ENCODE measurements at places on chromosomes 16 and 17.
A peak's percentile ranks its signal among the peaks of the same experiment; 100 is the strongest.

DNA sequence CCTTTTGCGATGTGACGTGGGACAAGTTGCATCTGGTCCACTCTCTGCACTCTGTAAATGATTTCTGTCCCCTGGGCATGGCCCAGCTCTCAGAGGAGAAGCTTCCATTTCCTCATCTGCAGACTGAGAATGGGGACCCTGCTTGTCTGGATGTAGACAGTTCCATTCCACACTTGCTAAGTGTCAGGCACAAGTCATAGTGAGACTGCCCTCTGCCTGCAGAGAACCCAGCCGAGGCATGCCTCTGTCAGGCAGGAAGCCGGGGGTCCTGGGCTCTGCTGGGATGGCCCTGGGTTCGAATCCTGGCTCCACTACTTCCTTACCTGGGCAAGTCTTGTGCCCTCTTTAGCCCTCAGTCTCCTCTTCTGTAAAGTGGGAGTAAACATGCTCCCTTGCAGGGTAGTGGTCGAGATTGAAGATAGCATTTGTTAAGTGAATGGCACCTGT is 4.1 kb downstream of the MAP2K3 start:
- no peak for DNase-seq

DNA sequence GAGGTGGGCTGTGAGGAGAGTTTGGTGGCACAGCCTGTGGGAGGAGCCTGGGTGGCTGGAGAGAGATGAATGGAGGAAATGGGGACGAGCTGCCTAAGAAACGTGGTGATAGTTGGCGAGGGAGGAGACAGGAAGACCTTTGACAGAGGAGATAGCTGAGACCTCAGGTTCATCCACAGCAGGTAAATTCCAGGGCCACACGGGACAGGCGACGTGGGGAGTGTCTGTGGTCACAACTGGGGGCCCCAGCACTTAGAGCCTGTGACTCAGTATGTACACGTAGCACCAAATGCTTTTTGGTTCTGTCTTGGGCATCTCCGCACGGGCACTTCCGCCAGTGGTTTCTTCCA is 7.7 kb downstream of the MINK1 start:
- DNase-seq: no peak

DNA sequence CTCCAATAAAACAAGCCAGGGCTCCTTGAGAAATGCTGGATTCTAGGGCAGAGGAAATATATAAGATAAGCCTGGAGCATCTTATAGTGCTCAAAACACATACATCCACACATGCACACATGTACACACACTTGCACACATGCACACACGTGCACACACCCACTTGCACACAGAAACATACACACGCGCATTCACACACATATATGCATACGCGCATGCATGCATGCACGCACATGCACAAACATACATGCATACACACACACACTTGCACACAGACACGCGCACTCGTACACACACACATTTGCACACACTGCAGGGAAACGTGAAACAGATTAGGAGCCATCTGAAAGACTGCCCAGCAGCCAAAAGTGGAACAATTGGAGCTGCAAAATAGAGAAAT is 8.0 kb upstream of the ENPP7 start:
- DNase-seq: no peak

DNA sequence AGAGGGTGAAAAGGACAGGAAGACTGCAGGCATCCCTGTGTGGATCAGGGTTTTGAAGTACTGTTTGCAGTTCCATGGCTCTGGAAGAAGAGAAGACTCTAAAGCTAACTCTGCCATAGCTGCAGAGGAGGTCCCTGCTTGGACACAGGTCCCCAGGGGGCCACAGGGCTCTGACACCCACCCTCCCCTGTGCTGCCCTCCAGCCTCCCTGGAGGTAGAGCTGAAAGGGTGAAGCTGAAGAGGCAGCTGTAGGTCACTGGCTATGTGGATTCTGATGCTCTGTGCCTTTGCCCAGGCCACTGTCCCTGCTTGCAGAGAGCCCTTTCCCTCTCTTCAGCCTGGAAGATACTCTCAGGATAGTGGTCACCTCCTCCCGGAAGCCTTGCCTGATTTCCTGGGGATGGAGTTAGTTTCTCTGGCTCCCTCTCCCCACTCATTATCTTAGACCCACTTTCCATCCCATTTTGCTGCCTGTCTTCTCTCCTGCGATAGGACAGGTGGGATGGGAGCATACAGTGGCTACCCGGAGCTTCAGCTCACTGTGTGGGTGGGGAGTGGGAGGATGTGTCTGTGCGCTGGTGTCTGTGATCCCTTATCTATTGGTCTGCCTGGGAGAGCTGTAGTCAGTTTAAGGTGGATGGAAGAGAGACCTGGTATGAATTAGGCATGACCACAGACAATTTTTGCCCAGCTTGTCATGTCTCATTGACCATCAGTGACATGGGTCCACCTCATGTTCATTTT is 89.8 kb upstream of the TMEM97 start:
- DNase-seq: no peak

DNA sequence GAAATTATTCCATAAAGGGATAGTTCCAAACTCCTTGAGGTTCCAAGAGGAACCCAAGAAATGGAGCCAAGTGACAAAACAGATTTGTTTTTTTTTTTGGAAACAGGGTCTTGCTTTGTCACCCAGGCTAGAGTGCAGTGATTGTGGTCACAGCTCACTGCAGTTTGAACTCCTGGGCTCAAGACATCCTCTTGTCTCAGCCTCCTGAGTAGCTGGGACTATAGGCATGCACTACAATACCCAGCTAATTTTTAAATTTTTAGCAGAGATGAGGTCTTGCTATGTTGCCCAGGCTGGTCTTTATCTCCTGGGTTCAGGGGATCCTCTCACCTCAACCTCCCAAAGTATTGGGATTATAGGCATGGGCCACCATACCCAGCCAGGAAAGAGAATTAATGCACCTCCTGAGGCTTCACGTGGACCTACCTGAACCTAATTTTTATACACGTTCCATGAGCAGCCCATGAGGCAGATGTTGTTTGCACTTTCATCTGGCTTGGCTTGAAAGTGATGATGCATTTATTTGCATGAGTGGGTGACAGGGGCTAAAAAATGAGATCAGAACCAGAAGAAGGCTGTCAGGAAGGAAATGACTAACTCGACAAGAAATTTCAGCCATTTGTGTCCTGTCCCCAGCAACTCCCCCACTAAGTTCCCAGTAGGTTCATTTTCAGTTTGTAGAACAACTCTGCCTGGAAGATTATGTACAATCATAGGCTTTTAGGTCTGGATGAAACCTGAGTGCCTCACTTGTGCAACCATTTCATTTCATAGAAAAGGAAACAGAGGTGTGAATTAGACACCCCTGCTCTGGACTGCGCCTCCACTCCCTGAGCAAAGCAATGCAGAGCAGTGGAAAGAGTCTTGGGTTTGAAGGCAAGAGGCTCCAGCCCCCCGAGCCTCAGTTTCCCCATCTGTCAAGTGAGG is 10.3 kb upstream of the IRF8 start:
- DNase-seq: peak; percentile 77

GRCh38 chr17:64155129-64155528 is 25.2 kb upstream of the ERN1 start:
- DNase-seq: no peak

GRCh38 chr16:89434490-89434889 is 55.9 kb downstream of the ANKRD11 start:
- DNase-seq: no peak

- no peak for DNase-seq
These were observed 5.6 kb upstream of the DCAF7 start for GRCh38 chr17:63544467-63545301.

GRCh38 chr16:81610936-81611335 is 166.3 kb downstream of the CMIP start:
- no peak for DNase-seq

GRCh38 chr17:56898874-56899273 is 15.0 kb downstream of the TRIM25 start:
- DNase-seq: no peak
